ENCODE measurements at places on chromosomes 11 and 22.

GRCh38 chr22:21981874-21982273 lies 713 bp downstream of the TOP3B start:
- DNase-seq = no peak

GRCh38 chr11:113475160-113475761 lies at the start of gene DRD2:
Gene DRD2 (minus strand): TSS chr11:113475398. CDS start chr11:113424651, 50,747 bp downstream.
- DNase-seq = no peak

DNA sequence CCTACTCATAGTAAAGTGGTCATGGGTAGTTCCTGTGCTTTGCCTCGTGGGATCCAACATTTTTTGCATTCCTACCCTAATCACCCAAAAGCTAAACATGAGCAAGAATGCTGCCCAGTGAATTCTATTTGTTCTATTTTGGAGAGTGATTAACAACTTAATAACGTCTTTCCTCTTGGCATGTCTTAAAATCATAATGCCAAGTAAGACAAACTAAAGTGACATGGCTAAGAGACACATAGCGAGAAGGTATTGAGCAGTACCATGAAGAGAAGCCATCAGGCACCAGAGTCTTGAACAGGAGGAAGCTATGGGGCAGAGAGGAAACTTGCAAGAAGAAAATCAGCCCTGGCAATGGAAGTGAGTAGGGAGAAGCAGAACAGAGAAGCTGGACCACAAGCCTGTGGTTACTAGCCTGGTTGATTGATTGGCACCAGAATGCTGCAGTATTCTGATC lies 32.0 kb downstream of the EXPH5 start:
- DNase-seq = no peak

- peak; percentile 44 for DNase-seq
Observed at GRCh38 chr22:21707677-21708076, 27.9 kb downstream of the YPEL1 start.

DNA sequence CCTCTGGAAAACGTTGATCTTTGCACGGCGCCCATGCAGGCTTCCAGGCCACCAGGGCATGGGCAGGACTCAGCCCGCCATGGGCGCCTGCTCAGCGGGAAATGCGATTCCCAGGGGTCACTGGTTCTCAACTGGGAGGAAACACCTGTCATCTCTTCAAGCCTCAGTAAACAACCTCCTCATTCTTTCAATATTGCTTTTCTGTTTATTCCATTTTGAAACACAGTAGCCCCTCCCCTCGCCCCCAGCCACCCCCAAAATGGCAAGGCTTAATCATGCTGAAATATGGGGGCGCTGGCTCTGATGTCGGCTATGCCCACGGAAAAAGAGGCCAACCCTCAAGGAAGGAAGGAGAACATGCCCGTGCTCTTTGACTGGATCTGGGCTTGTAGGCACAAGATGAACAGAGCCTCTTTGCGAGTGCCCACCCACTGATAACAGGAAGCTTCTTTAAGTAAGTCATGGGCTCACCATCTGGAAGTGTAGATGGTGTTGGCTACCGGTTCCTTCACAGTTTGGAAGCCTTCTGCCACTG lies 594 bp upstream of the POU2AF1 start:
- no peak for DNase-seq

DNA sequence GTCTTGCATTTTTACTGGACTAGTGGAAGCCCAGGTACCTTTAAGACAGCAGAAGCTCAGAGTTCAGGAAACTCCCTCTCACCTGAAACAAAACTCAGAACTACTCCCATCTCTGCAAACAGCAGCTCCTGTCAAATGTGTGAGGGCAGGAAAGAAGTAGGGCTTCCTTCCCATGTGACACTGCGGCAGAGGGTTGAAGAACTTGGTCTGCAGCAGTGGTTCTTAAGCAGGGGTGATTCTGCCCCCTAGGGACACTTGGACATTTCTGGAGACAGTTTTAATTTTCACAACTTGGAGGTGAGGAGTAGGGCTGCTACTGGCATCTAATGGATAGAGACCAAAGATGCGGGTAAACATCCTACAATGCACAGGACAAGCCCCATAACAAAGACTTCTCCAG lies 63.4 kb downstream of the RCN1 start:
- DNase-seq = no peak

GRCh38 chr11:16924462-16924825 lies 89.8 kb downstream of the PLEKHA7 start:
- DNase-seq = no peak

DNA sequence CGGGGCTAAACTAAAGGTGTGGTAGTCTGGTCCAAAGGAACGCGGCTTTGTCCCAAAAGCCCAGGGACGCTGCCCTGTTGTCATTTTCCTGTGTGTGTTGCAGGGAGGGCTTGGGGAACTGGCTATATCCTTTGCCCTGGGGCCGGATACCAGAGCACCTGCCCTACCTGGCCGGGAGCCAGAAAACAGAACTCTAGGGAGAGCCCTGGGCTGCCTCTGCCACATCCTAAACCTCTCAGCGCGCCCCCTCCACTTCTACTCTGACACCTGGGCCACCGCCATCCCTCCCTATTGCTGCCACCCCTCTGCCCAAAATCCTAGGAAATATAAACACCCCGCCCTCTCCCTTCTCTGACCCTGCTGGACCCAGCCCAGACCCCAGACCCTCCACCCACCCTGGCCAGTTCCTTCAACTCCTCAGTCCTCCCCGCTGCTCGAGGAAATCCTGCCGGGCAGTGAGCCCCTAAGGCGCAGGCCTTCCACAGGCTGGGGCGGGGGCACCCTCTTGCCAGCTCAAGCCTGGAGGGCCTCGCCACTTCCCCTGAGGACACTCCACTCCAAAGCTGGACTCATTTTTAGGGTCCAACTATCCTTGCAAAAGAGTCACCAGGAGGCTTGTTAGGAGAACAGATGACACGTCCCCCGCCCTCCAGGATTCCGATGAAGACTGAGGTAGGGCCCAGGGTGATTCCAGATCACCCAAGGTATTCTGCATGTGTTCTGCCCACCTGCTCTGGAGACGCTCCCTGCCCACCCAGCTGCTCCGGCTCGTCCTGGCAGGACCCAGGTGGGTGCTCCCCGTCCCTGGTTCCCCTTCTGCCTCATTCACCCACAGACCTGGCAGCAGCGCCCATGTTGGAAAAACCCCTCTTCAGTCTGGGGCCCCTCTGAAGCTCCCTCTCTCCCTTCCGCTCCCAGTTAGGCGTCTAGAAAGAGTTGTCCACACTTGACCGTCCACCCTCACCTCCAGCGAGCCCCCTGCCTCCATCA lies 12.2 kb downstream of the KCTD17 start:
- DNase-seq = peak; percentile 71

DNA sequence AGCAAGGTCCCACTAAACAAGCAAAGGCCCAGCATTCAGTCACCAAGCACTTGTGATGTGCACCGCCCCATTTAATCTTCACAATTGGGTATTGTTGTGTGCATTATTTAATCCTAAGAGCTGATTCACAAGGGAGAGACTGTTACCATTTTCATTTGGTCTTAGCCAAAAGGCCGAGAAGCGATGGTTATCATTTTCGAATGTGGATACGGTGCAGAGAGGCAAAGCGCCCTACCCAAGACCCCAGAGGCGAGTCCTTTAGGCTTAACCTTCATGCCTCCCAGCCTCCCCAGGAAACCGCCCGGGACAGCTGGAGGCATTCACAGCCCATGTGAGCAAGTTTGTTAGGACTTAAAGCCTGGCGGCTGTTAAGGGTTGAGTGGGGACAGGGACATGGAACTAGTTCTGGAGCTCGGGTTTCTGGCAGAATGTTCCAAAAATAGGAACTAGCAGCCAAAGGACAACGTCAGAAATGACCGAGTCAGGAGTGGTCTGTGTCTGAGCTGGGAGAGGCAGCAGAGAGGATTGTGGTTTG lies 13.0 kb upstream of the UPK3A start:
- no peak for DNase-seq

DNA sequence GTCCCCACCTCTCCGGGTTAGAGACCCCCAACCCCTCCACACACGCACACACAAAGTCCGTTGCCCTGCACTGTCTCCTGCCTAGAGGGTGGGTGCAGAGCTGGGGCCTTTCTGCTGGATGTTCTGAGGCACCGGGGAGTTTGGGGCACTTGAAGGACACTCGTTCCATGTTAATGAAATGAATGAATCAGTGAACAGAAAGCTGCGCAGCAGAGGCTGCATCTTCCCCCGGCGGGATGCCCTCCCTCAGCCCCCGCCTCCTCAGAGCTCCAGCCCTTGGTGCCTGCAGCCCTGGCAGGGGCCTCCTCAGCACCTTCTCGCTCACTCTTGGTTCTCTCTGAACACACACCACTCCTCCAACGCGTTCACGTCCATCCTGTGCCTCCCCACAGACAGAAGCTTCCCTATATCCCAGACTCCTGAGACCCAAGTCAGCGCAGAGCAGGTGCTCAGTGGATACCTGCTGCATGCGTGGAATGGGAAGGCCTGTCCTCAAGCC lies 611.9 kb downstream of the TBC1D22A start:
- no peak for DNase-seq

- DNase-seq = no peak
Observed at GRCh38 chr11:130645164-130645842, 196.9 kb downstream of the ADAMTS15 start.

- DNase-seq = no peak
Observed at GRCh38 chr11:103649401-103649895, 387.0 kb upstream of the DDI1 start.

- no peak for DNase-seq
Observed at GRCh38 chr11:17036666-17037658, 22.7 kb upstream of the PLEKHA7 start.

GRCh38 chr11:111549196-111549868 lies 8.8 kb downstream of the LAYN start:
- no peak for DNase-seq

DNA sequence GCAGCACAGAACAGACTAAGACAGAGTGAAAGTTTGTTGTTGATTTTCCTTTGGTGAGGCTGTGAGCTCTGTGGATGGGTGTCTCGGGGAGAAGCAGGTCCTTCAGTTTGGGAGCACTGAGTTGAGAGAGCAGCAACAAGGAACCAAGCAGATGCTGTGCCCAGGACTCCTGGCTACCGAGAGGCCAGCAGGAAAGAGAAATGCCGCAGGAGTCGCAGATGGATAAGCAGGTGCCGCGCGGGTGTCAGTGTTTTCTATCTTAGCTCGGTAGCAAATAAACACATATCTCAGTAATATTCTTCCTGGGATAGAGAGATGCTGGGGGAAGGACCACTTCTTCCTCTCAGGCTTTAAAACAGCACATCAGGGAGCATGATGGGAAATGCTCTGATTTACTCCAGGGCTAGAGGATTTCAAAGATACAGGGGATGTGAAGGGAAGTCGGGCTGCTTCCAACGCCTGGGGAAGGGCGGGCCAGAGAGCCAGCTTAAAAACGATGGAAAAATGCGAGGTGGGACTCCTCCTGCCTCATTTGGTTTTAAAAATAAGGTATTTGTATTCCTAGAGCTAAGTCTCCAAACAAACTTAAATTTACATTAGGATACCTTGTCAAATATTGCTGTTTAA lies 470.7 kb upstream of the B3GAT1 start:
- no peak for DNase-seq

DNA sequence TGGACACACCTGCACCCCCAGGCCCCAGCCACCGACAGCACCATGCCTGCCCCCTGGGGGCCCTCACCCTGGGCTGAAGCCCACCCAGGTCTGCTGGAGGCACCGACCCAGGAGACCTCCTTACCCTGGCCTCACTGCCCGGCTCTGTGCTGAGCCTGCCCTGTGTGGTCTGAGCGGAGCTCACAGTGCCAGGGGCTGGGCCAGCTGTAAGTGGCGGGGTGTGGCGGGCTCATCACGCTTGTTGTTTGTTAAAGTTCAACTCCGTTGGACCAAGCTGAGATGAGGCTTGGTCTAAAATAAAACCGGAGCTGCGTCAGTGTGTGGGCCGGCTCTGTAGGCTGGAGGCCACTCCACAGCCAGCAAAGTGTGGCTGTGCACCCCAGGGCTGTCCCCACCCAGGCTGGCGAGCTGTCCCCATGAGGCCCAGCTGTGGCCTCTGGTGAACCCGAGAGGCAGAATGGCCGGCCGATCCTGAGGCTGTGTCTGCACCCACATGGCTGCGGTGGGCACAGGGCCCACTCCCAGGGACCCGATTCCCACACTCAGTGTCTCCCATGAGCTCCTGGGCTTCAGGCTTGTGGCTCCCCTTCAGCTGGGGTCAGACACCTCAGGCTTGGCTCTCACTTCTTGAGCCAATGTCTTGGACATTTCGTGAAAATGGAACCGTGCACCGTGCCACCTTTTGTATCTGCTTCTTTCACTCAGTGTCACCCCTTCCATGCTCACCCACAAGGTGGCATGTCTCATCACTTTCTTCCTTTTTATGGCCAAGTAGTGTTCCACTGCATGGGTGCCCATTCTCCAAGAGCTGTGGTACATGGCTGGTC lies 137.9 kb downstream of the CTTN start:
- no peak for DNase-seq

- no peak for DNase-seq
Observed at GRCh38 chr11:19432370-19433061, 191.8 kb upstream of the E2F8 start.
